ENCODE measurements at places on chromosomes 7 and 10.

DNA sequence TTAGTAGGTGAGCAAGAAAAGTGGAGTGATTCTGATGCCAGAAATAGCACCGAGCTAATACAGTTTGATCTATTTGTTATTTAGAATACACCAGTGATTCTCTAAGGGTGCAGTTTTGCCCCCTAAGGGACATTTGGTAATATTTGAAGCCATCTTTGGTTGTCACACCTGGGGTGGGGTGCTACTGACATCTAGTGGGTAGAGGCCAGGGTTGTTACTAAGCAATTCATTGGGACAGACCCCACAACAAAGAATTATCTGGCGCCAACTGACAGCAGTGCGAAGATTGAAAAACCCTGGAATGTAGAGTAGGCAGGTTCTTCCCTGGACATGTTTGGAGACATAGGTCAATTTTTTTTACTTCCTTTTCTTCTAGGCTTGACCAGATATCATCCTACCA is 14.6 kb downstream of the PALS2 start:
- peak; percentile 14 for DNase-seq

GRCh38 chr10:5976512-5977470 is 552 bp downstream of the IL15RA start:
- DNase-seq, result peak; percentile 26

DNA sequence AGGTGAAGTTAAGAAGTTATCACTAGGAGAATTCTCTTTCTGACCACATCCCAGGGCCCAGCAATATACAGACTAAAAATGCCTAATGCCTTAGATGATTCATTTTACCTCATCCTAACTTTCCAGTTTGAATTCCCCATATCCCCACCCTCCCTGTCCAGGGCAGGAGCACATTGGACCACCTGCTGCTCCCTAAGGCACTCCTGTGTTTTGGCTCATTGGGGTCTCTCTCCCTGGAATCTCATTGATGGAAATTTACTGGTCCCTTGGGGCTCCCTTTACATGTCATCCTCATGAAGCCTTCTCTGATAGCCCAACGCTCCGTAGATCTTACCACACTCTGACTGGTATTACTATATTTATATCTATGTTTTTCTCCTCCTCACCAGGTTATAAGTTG is 2.7 kb downstream of the IL2RA start:
- no peak for DNase-seq

GRCh38 chr7:158469396-158470051 is 118.1 kb downstream of the PTPRN2 start:
- DNase-seq, result no peak

DNA sequence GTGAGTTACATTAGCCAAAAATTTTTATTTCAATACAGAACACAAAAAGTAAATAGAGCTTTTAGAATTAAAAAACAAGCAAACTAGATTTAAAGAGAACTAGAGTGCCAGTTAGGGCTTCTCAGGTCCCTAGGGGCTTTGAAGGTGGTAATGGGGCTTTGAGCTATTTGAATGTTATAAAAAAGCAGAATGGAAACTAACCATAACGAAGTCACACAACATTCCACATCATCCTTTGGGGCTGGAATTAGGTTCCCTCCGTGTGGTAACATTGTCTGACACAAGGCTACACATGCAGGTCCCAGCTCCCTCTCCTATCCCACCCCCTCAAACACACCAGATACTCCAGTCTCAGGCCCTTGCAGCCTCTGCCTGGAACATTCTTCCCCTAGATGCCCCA is 15.3 kb downstream of the JAZF1 start:
- DNase-seq, result no peak

- DNase-seq, result no peak
Measured at GRCh38 chr7:38374507-38374906, 101.1 kb upstream of the TARP start.

GRCh38 chr7:116805100-116805544 is 57.3 kb upstream of the CAPZA2 start:
- no peak for DNase-seq

- DNase-seq, result no peak
Measured at GRCh38 chr10:110076559-110077318, 69.0 kb downstream of the ADD3 start.

- DNase-seq, result no peak
Measured at GRCh38 chr7:37208528-37208927, 240.1 kb downstream of the ELMO1 start.

DNA sequence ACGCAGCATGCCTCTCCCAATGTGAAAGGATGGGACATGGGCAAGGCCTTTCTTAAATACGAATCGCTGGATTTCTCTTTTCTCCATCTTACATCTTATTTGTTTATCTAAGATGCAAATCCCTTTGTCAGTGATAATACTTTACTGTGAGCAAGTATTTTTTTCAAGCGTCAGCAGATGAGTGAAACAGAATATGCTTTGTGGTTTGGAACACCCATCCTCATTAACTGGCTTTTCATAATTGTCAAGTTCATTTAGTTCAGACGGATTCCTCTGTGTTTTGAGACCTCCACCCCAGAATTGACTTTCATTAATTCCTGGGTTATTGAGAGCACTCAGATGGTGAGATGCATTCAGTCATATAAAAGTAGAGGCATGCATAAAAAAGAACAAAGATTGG is 149.8 kb downstream of the NSUN6 start:
- no peak for DNase-seq

DNA sequence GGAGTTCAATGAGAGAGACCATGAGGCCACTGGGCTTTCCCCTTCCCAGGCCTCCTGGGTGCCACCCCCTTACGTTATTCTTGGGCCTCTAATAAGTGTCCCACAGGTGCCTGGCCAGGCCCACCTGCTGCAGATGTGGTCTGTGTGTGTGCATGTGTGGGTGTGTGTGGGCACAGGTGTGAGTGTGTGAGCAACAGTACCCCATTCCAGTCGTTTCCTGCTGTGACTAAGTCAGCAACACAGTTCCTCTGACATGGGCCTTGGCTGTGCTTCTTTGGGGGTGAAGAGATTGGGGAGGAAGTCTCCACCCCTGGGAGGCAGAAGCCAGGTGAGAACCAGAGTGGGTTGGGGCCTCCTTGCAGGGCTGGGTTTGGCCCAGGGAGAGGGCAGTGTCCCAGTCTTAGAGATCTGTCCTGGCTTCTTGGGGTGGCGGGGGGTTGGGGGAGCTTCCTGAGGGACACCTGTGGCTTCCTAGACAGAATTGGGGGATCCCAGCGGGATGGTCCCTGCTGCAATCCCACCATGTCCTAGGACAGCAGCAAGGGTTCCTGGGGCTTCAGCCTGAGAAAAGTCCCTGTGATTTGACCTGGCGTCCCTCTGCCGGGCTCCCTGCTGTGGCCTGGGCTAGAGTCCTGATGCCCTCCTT is 4.1 kb upstream of the PILRB start:
- DNase-seq, result no peak

GRCh38 chr10:44890696-44891563 is 20.2 kb upstream of the TMEM72 start:
- DNase-seq, result no peak

- no peak for DNase-seq
Measured at GRCh38 chr10:93376372-93377293, 105.5 kb downstream of the MYOF start.

DNA sequence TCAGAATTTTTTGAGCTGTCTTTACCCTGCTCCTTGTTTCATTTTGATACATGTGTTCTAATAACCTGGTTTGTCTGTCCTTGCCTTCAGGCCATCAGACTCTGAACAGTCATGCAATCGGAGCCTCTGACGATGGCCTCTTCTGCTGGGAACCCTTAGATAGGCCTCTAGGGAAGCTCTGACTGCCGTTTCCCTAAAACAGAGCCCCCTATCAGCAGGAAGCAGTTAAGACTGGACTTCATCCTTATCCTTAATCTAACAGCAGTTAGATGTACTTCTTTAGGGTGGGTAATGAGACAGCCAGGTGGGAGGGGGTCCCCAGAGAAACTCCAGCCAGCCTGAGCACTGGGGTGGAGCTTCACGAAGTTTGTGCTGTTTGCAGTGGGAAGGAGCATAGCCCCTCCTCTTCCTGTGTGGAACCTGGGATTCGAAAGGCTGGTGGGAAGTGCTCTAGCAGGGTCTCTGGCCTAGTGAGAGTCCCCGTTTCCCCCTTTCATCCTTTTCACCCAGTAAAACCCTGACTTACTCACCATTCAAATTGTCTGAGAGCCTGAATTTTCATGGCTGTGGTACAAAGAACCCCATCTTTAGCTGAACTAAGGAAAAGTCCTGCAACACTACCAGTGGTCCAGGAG is 28.4 kb upstream of the SORCS3 start:
- DNase-seq, result no peak

- no peak for DNase-seq
Measured at GRCh38 chr7:73851410-73852338, 9.3 kb upstream of the TMEM270 start.

DNA sequence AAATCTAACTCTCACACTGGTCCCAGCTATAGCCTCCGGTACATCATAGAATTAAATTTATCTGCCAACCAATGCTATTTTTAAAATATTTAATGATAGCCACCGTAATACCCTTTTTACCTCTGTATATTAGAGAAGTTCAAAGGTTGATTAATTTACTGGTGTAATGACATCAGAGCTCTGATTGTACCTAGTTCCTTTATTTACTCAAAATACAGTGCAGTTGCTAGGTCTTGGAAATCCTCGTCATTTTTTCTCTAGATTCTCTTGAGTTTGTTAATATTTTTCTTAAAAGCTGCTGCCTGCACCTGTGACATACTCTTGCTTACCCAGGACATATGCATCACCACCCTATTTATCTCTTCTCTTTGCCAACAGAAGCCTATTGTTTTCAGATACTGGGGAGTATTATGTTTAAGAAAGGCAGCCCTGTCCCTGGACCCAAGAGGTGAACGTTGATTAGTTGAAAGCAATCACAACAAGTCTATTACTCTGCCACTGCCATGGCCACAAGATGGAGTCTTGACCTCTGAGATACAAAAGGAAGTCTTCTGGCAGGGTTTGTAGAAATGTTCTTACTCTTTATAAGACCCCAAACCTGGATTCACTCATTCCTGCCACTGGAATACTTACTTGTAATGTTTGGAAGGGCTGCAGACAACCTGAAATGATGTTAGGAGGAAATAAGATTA is 25.6 kb upstream of the TMEM26 start:
- no peak for DNase-seq

DNA sequence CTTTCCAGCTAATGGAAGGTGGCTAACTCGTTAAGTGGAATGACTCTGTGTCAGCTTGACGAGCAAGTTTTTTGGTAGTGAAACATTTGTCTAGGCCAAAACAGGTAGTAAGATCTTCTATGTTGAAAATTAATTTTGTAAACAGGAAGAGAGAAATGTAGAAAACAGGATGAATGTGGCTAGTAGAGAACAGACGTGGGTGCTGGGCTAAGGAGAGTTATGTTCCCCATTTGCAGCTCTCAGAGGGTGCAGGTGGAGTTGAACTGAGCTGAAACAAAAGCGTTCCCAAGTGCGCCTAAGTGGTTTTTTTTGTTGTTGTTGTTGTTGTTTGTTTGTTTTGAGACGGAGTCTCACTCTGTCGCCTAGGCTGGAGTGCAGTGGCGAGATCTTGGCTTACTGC is 59.5 kb upstream of the SRPK2 start:
- no peak for DNase-seq

DNA sequence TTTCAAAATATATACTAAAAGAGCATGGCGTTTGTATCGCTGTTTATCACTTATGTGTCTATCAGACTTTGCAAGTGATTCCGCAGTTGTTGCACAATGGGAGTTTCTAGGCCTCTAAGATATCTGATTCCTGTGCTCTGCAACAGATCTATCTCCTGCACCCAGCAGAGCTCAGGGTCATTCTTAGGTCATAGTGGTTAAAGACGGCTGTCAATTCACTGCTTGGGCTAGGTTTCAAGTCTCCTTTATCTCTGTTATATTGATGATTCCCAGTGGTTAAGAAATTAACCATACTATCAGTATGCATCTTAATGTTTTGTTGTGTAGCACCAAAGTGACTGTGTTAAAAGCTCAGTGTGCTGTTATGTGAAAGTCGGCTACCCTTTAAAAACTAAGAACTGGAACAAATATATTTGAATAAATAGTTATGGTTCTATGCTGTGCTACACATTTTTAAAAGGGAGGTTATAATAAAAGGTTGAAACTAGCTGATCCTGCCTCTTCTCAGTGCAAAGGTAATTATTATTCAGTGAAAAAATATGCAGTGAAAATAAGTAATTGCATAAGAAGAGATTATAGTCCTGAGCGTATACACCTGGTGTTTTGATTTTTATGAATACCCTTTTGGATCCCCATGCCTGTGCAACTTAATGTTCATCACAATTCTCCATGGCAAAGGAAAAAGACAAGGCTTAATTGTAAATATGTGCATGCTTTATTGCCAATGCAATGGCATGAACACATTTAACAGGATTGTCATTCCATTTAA is 24.0 kb downstream of the HOXA1 start:
- DNase-seq, result no peak

- no peak for DNase-seq
Measured at GRCh38 chr10:692682-693351, 3.3 kb upstream of the DIP2C start.

GRCh38 chr7:137985897-137986251 is 16.0 kb downstream of the CREB3L2 start:
- no peak for DNase-seq

GRCh38 chr7:80731281-80731680 is 92.8 kb downstream of the CD36 start:
- DNase-seq, result no peak

- no peak for DNase-seq
Measured at GRCh38 chr10:127834221-127834620, 58.5 kb downstream of the CLRN3 start.

- DNase-seq, result no peak
Measured at GRCh38 chr7:145848691-145849090, 267.9 kb upstream of the CNTNAP2 start.

DNA sequence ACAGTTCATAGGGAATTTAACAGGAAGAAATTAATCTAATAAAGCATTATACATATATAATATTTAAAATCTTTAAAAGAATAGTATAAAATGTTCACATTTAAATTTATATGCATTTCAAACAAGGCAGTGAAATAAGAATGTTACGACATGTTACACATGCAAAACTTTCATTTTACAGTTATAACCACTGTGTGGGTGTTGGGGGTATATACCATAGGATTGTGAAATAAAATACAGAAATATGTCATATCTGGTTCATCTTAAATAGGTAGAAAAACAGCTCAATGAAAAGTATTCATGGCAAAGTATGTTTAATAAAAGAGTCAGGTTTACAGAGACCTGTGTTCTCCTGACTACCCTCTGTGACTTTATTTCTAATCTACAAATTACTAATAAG is 45.6 kb downstream of the CHCHD3 start:
- no peak for DNase-seq

DNA sequence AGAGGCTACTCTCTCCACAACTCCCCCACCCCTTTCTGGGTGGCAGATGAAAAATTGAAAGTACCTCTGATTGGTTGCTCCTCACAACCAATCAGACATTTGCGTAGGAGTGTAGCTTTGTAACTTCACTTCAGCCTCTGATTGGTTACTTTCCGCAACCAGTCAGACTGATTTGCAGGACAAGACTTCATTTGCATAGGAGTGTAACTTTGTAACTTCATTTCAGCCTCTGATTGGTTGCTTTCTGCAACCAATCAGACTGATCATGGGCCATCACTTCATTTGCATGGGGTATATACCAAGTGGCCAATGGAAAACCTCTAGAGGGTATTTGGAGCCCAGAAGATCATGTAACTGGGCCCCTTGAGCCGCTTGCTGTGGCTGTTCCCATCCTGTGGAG is 25.6 kb downstream of the CDNF start:
- DNase-seq, result no peak

Measured in activated effector memory CD4-positive, alpha-beta T cell treated with Interleukin-2 at 50 U/mL for 16 hours (primary cell).